Effector memory CD4-positive, alpha-beta T cell (primary cell): ENCODE measurements at places on chromosomes 3 and 15.

DNA sequence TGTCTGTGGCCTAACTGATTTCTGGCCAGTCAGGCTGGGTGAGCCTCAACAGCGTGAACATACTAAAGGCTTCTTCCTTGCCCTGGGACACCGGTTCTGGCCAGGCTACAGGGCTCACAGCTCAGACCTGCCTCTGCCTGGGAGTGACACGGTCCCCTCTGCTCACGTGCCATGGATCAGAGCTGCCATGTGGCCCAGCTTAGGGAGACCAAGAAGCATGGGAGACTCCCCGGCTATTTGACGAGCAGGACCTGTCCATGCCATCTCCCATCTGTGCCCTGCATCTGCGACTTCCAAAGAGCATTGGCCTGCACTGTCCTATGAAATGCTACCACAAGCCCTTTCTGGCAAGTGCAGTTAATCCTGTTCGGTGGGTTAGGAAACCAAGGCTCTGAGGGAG is 57.4 kb downstream of the APBA2 start:
- no peak for DNase-seq

GRCh38 chr3:125098611-125099291 is 43.0 kb upstream of the HEG1 start:
- DNase-seq, result no peak

- DNase-seq, result no peak
Observed at GRCh38 chr3:155426524-155427230, 133.2 kb upstream of the STRIT1 start.

GRCh38 chr3:126376444-126376843 is 18.3 kb upstream of the CFAP100 start:
- no peak for DNase-seq

- no peak for DNase-seq
Observed at GRCh38 chr3:178749471-178749870, 213.2 kb downstream of the KCNMB2 start.

DNA sequence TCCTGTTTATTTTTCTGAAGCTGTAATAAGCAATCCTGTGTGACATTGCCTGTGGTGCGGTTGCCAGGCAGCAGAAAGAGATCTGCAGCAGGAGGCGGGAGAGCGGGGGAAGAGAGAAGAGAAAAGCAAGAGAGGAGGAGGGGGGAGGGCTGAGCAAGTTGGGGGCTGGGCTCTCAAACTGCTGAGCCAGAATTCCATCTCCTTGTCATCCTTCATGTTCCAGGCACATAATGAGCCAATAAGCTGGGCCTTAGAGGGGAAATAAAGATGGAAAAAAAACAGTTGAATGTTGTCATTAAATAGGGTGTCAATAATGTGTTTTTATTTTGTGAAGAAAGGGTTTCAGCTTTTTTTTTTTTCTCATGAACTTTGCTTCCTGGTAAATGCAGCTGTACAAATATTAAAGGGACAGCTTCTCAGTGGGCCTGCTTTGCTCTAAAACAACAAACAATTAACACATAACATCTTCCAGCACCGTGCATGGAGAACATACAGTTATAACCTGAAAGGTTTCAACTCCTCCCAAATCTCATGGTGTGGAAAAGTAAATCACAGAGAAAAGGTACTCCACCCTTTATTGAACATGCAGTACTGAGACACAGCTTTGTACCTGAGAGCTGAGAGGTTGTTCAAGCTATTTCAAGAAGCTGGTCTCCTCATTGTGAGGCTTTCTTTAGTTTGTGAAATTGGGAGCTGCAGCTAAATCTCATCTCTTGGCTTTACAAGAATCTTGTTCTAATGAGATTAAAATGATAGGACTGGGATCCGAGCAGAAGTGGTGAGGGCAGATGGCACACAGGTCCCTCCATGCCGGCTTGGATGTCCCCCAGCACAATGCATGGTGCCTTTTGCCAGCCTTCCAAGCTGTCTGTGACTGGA is 451.1 kb upstream of the KCNMB2 start:
- no peak for DNase-seq

DNA sequence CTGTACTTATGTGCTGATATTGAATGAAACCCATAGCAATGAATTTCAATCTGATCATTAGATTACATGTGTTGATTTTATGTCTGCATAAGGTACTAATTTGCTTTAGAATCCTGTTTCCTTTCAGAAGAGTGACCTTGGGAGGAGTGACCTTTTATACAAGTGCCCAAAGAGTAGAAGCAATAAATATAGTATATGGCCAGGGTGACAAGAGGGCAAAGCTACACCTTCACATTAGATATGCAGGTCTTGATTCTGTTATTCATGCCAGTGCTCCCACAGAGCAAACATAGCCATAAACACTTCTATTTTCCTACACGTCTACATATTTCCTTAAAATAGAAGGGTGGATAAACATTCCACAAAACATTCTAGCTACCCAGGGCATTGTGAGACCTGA is 158.2 kb upstream of the RAP2B start:
- DNase-seq, result no peak
